ENCODE measurements at places on chromosomes 3 and 15.

DNA sequence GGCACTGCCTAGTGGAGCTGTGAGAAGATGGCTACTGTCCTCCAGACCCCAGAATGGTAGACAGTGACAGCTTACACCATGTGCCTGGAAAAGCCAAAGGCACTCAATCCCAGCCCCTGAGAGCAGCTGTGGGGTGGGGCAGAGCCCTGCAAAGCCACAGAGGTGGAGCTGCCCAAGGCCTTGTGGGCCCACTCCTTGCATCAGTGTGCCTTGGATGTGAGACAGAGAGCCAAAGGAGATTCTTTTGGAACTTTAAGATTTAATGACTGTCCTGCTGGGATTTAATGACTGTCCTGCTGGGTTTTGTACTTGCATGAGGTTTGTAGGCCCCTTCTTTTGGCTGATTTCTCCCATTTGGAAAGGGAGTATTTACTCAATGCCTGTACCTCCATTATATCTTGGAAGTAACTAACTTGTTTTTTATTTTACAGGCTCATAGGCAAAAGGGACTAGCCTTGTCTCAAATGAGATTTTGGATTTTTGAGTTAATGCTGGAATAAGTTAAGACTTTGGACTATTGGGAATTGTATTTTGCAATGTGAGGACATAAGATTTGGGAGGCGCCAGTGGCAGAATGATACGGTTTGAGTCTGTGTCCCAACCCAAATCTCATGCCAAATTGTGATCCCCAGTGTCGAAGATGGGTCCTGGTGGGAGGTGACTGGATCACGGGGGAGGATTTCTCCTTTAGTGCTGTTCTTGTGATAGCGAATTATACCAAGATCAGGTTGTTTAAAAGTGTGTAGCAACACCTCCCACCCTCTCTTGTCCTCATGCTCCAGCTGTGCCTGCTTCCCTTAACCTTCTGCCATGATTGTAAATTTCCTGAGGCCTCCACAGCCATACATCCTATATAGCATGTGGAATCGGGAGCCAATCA, 80.4 kb downstream of the MYO5A start:
- DNase-seq = no peak

- DNase-seq = peak; percentile 48
These were observed 18.3 kb downstream of the FBXO22 start for GRCh38 chr15:75921732-75922703.

DNA sequence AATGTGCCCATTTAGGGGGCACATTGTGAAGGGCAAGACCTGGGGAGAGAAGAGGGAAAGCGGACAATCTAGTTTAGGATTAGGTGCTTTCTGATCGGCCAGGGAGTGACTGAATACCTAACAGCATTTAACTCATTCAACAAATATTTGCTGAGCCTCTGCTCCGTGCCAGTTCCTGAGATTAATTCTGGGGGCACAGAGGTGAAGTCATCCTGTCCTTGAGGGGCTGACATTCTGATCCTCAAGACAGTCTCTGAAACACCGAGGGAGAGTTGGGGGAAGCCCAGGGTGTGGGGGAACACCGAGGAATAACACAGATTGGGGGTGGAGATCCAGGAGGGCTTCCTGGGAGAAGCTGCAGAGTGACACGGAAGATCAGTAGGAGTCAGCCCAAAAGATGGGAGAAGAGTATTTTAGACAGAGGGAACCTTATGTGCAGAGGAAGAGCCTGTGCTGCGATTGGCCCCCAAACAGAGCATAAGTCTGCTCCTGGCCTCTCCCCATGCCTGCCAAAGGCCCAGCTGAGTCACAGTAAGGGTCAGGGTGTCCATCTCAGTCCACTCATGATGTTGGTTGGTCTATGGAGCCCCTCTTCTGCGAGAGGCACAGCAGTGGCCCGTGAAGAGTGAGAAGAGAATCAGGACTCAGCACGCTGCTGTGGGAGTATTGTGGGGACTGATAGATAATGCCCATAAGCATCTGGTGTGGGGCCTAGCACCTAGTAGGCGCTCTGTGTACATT, 60.2 kb downstream of the AMOTL2 start:
- DNase-seq = no peak

DNA sequence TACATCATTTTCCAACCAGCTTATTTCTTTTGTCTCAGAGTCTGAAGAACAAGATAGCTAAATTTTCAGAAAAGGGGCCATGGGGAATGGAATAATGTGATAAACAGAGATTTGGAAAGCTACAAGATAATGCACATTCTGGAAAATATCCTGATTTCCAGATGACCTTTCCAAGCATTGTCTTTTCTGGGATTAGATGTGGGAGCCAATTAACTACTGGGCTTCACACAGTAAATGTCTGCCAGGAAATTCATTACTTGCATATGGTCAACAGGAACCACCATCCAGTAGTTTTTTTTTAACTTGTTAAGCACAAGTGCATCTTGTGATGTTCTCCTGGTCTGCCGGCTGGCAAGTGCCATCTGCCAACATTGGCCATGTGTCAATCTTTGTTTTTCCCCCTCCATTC, 131.1 kb upstream of the BFSP2 start:
- DNase-seq = no peak

GRCh38 chr15:72671525-72671924, 14.5 kb downstream of the HIGD2B start:
- no peak for DNase-seq

DNA sequence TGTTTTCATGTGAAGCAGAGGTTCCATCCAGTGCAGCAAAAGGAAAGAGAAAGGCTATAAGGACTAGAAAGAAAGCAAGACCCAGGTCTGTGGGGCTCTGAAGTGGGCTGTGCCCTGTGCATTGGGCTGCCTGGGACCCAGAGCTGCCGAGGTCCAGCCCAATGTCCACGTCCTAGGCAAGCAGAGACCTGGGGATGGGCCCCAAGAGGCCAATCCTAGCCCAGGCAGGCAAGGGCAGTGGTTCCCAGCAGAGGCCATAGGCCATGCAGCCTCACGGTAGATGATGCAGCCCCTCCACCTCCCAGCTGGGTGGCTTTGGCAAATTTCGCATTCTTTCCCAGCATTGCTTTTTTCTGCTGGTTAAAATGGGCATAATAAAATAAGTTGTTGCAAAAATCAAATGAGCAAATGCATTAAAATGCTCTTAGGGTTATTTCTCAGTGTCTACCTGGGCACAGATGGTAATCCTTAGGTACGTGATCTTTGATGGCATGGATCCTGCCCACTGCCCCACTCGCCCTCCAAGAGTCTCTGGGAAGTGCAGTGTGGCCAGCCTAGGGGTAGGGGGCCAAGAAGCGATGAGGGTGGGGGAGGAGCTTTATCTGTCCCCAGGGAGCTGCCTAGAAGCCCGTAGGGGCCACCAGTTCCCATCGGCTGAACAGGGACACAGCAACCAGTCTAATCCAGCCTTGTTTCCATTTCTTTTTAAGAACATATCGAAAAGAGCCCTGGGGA, 22.3 kb upstream of the GP9 start:
- no peak for DNase-seq

DNA sequence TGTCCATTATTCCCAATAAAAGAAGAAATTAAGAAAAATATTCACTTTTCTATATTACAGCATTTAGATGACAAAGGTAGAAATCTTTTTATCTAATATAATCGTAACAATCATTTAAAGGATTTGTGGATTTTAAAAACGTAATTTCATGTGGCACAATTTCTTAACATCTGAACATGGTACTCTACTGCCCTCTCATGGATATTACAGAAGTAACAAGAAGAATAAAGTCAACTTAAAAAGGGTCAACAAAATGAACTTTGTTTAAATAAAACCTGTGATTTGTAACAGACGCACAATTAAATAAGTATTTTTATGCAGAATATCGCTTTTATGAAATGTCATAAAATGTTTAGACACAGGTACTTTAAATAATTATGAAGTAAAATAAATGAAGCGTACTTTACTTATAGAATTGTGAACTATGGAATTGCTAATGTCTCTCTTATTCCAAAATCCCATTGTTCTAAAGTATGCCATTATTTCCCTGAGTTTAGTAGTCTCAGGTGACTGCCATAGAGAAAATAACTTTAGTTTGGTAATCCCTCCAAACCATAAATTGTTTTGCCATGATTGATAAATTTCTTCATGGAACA, 366.8 kb upstream of the ZNF385D start:
- DNase-seq = peak; percentile 6

- DNase-seq = no peak
These were observed 21.6 kb downstream of the ARHGAP31 start for GRCh38 chr3:119315600-119316312.

GRCh38 chr3:38039101-38039898, at the start of gene DLEC1:
Gene DLEC1, plus strand, starts transcription at chr3:38039208. Its CDS starts 18 bp downstream, at chr3:38039226.
- DNase-seq = no peak

GRCh38 chr15:69562116-69562515, 109.5 kb downstream of the RPLP1 start:
- DNase-seq = no peak

- no peak for DNase-seq
These were observed 122.5 kb downstream of the TJP1 start for GRCh38 chr15:29699791-29700190.

GRCh38 chr3:32438596-32439344, 47.1 kb downstream of the CMTM7 start:
- DNase-seq = no peak

DNA sequence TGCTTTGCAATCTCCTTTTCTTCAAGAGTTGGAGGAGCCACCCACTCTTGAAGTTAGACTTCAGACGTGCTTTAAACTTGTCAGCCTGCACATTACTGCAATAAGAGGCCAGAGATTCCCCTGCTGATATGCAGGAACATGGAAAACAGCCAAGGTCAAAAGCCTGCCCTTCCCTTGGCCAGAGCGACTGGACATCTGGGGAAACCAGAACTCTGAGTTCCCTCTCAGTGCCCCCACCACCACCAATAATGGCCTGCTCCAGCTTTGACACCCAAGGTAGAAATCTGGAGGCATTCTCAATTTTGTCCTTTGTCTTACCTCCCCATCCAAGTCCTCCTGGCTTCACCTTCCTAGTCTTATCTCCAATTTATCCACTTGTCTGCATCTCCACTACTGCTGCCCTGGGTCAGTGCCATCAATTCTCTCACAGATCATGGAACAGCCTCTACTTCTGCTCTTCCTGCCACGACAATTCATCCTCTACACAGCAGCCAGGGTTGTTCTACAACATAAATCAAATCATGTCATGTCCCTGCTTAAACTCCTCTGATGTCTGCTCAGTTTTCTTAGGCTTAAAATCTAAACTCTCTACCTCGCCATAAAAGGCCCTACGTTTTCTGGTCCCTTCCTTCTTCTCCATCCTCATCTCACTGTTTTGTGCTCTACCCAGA, 191.6 kb upstream of the WNT5A start:
- DNase-seq = no peak

DNA sequence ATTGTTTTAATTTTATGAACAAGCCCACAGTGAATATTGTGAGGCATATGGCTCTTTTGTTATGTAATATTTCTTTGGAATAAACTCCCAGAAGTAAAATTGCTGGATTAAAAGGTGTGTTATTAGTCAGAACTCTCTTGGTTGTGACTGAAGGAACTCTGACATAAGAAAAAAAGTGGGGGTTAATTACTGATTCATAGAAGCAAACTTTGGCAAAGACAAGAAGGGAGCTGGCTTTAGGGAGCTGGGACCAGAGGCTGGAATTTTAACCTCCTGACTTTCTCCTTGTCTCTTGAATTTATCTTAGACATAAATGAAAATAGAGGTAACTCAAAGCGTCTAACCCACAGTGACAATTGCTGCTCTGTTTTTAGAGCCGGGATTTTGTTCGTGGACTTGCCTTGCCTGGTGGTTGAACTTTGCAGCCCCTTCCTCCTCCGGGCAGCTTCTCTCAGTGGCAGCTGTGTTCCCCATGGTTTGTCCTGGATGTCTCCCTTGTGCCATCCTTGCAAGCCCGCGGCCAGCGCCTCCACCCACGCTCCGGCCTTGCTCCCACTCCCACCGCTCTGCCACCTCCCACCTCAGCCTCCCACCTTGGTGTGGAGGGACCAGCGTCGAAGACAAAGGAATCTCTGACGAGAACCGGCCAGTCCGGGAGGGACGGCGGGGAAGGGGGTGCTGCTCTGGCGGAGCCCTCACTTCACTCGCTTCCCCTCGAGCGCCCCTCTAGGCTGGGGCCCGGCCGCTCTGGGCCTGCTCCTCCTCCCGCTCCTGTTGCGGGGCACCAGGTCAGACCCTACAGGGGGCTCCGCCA, 28.0 kb downstream of the ARHGAP31 start:
- no peak for DNase-seq

GRCh38 chr3:52469001-52469400, 13.6 kb downstream of the NISCH start:
- no peak for DNase-seq

DNA sequence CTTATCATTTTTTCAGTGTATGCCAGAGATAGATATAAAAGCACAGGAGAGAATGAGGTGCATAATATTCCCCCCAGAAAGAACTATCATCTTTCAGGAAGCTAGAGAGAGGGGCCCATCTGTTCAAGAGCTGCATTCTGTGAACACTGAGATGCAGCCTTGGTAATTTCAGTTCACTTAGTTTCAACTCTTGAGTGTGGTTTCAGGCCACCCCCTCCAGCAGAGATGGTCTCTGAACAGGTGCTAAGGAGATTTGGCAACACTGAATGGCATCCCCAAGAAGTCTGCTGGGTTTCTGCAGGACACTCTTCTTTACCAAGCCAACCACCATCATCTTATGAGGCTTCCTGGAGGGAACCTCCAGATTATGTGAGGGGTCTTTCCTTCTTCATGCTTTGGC, 30.4 kb upstream of the LIMD1 start:
- no peak for DNase-seq

- no peak for DNase-seq
These were observed 32.6 kb upstream of the SPATA16 start for GRCh38 chr3:173173652-173174051.

GRCh38 chr15:58690703-58691102, 58.8 kb downstream of the ADAM10 start:
- no peak for DNase-seq

DNA sequence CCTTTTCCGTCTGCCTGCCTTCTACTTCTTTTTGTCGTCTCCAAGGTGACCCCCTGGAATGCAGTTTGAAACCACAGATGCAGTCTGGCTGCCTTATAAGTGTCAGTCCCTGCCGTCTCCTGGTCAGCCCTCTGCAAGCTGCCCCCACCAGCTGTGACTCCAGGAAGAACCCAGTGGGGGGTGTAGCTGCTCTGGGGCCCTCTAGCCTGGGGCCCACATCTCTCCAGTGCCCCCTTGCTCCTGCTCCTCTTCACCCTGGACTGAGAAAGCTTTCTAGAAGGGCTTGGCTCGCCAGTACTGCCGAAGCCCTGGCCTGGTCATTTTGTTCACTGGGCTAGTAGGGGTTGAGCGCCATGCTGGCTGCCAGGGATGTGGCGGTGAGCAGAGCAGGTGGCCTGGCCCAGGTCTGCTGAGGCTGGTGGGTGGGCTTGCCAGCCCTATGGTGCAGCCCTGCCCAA, 21.3 kb downstream of the SYNM start:
- no peak for DNase-seq

- no peak for DNase-seq
These were observed 171.6 kb downstream of the CADPS start for GRCh38 chr3:62703451-62704167.

DNA sequence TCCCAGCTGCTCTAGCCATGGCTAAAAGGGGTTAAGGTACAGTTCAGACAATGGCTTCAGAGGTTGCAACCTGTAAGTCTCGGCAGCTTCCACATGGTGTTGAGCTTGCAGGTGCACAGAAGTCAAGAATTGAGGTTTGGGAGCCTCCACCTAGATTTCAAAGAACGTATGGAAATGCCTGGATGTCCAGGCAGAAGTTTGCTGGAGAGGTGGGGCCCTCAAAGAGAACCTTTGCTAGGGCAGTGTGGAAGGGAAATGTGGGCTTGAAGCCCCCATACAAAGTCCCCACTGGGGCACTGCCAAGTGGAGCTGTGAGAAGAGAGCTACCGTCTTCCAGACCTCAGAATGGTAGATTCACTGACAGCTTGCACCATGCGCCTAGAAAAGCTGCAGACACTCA, 73.7 kb downstream of the STT3B start:
- no peak for DNase-seq
